B cell (primary cell): ENCODE measurements at places on chromosomes 7 and 10.

GRCh38 chr10:89838044-89838615 is 136.7 kb downstream of the KIF20B start:
- peak overlapping the region; percentile 12 for H3K4me3 ChIP-seq
- H3K27me3 ChIP-seq = no peaks in the 10 kb centered on the region
- peak overlapping the region; percentile 74 for H3K27ac ChIP-seq
- peaks cover 13% of the 10 kb centered on the region for H3K4me1 ChIP-seq
- DNase-seq = no peak

DNA sequence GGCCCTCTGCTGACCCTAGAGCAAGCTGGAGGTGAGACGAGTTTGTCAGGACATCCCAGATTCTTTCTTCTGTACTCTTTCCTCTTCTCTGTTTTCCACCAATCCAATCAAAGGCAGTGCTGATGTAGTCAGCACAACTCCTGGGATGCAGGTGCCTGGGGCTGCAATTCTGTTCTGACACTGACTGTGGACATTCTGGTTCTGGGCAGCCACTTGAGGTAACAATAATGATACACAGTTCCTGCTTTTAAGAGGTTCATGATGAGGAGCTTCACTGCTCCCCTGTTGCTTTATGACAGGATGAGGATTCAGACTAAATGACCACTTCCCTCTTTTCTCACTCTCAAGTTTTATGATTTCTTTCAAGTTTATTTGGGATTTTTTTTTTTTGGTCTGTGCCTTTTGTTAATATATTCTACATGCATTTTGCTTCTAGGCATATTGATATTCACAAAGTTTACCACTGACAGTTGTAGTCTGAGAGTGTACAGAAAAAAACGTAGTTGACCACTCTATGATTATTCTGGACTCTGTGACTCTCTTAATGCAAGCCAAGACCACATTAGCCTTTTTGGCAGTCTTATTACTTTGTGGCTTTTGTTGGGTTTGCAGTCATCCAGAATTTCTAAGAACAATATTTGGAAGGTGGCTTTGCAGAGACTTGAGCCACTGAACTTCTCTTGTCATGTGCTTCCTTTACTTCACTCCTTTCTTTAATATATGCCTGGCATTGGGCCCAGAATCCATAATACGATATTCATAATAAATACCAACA is 247.6 kb downstream of the AUTS2 start:
- H3K36me3 ChIP-seq = no peaks in the 10 kb centered on the region
- no peak for DNase-seq

- H3K4me3 ChIP-seq = no peak overlapping the region
- no peak overlapping the region for H3K27ac ChIP-seq
- no peaks in the 10 kb centered on the region for H3K4me1 ChIP-seq
- no peaks in the 10 kb centered on the region for H3K27me3 ChIP-seq
- H3K36me3 ChIP-seq = no peaks in the 10 kb centered on the region
- DNase-seq = no peak
Observed at GRCh38 chr10:126593968-126594701, 76.4 kb downstream of the C10orf90 start.

- DNase-seq = no peak
- H3K27ac ChIP-seq = no peak overlapping the region
Observed at GRCh38 chr10:11587722-11588259, 23.7 kb downstream of the USP6NL start.

GRCh38 chr7:47594406-47594805 is 12.5 kb upstream of the TNS3 start:
- H3K4me3 ChIP-seq = no peak overlapping the region
- H3K4me1 ChIP-seq = peaks cover 5% of the 10 kb centered on the region
- no peak for DNase-seq
- no peak overlapping the region for H3K27ac ChIP-seq
